HCT116 (cell line): ENCODE measurements at places on chromosomes 2 and 18. TPM values are rescaled to one million over a fixed set of nuclear protein-coding genes. Genes with fewer than 3 reads are reported as not detected.

GRCh38 chr2:39875914-39876267, 96.8 kb upstream of the THUMPD2 start:
- no peak for DNase-seq
- no peaks in the 10 kb centered on the region for H3K27me3 ChIP-seq
- no peaks in the 10 kb centered on the region for H3K4me1 ChIP-seq
- H3K36me3 ChIP-seq: no peaks in the 10 kb centered on the region

- H3K27me3 ChIP-seq: no peaks in the 10 kb centered on the region
- no peak overlapping the region for H3K27ac ChIP-seq
- H3K36me3 ChIP-seq: no peaks in the 10 kb centered on the region
- H3K4me3 ChIP-seq: no peak overlapping the region
- no peak for DNase-seq
- no peaks in the 10 kb centered on the region for H3K4me1 ChIP-seq
Observed at GRCh38 chr18:71707400-71707799, 836.7 kb downstream of the CBLN2 start.

Gene NOSTRIN
- total RNA-seq: 3.1 TPM

Gene ONECUT2
- total RNA-seq: 4.3 TPM

Gene GKN1
- total RNA-seq: not detected

Gene GALR1
- not detected for total RNA-seq

Gene PRKCE
- total RNA-seq: 14.8 TPM

DNA sequence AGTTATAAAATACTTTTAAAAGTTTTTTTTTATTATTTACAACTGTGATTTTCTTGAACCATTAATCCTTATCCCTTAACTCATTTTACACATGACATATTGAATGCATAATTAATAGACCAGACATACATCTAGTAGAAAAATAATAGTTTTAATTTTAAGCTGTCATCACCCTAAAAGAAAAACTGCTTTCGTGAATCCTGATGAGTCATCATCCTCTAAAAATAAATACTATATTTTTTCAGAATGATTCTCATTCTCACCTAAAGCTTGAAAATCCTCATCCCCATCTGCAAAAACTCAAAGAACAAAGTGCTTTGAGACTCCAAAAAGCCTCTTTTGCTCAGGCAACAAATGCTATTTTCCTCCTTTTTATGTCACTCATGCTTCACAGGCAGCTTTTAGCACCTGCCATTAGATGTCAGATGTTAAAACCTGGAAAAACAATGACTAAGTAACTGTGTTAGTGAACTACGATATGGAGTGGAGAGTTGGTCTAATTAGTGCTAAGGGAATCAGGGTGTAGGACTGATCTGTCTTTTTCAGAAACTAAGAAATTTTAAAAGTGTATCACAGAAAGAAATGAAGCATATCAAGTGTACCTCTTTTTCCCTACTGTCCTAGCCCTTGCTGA, 297.6 kb downstream of the TMX3 start:
- no peaks in the 10 kb centered on the region for H3K27me3 ChIP-seq
- DNase-seq: no peak
- no peak overlapping the region for H3K4me3 ChIP-seq
- no peaks in the 10 kb centered on the region for H3K36me3 ChIP-seq
- no peak overlapping the region for H3K27ac ChIP-seq

GRCh38 chr2:215435870-215436704, at the start of gene FN1:
Gene FN1, minus strand, starts transcription at chr2:215436068. Its CDS starts 266 bp downstream, at chr2:215435802.
- DNase-seq: peak; percentile 10
- no peaks in the 10 kb centered on the region for H3K36me3 ChIP-seq

DNA sequence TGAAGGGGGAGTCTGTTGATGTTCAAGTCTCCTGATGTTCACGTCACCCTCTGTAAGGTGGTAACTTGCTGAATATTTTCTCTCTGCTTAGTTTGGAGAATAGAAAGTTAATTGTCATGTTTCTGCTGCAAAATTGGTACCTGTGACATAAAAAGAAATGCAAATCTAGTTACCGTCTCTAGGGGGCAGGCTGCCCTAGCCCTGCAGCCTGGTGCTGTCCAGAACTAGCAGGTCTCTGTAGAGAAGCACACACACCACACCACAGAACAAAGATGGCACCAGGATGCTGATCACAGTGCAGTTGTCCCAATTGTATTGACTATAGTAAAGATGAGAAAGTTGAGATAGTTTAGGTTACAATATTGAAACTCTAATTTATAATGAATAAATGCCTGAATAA, 47.0 kb downstream of the SLC9A4 start:
- no peaks in the 10 kb centered on the region for H3K4me1 ChIP-seq
- H3K27me3 ChIP-seq: no peaks in the 10 kb centered on the region
- no peak overlapping the region for H3K4me3 ChIP-seq
- H3K36me3 ChIP-seq: no peaks in the 10 kb centered on the region
- H3K27ac ChIP-seq: no peak overlapping the region

GRCh38 chr2:198004921-198005829, 200.8 kb downstream of the PLCL1 start:
- peaks cover 8% of the 10 kb centered on the region for H3K27me3 ChIP-seq
- no peaks in the 10 kb centered on the region for H3K4me1 ChIP-seq
- no peaks in the 10 kb centered on the region for H3K36me3 ChIP-seq
- no peak overlapping the region for H3K27ac ChIP-seq
- no peak for DNase-seq
- no peak overlapping the region for H3K4me3 ChIP-seq

Gene POTEC
- total RNA-seq: not detected

Gene FBXO41
- total RNA-seq: 34.9 TPM

DNA sequence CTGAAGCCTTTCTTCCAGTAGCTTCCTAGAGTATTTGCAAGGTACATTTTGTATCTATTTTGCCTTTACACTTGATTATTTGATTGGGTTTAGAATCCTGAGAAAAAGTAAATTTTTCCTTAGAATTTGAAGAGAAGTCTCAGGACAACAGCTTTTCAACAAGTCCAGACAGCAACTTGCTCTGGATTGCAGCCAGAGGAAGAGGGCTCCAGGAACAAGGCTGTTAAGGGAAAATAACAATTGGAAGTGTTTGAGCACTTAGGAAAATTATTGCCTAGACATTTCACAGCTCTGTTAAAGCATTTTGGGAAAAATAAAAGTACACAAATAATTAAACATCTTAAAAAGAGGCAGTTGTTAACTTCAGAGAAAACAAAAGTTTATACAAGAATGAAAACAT, 58.3 kb upstream of the RAPGEF4 start:
- H3K27ac ChIP-seq: no peak overlapping the region
- H3K4me3 ChIP-seq: no peak overlapping the region
- DNase-seq: no peak
- no peaks in the 10 kb centered on the region for H3K4me1 ChIP-seq
- no peaks in the 10 kb centered on the region for H3K27me3 ChIP-seq

DNA sequence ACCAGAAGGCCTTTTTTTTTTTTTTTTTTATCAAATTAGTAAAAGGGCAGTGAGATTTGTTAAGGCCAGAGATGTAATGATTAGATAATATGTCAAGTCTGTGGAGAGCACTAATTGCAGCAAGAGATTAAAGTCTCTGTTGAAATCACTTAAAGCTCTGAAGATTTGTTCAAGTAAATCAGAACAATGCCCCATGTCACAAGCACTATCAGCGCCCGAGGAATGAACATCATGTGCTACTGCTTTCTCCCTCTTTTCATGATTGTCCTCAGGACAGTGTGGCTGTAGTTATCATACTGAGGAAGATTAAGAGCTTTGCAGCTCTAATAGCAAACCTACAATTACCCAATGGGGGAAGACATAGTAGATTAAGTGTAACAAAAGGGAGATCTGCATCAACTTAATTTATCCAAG, 71.1 kb downstream of the TDRD15 start:
- no peak overlapping the region for H3K27ac ChIP-seq
- H3K4me1 ChIP-seq: no peaks in the 10 kb centered on the region
- no peak for DNase-seq
- no peak overlapping the region for H3K4me3 ChIP-seq

GRCh38 chr2:207041786-207042554, 102.7 kb downstream of the CPO start:
- H3K36me3 ChIP-seq: no peaks in the 10 kb centered on the region
- no peak for DNase-seq
- no peak overlapping the region for H3K4me3 ChIP-seq
- H3K4me1 ChIP-seq: no peaks in the 10 kb centered on the region
- H3K27ac ChIP-seq: no peak overlapping the region

- no peaks in the 10 kb centered on the region for H3K4me1 ChIP-seq
- peaks cover 60% of the 10 kb centered on the region for H3K27me3 ChIP-seq
- H3K4me3 ChIP-seq: no peak overlapping the region
- no peak for DNase-seq
- no peaks in the 10 kb centered on the region for H3K36me3 ChIP-seq
Observed at GRCh38 chr2:216737676-216738075, 42.3 kb upstream of the IGFBP5 start.

DNA sequence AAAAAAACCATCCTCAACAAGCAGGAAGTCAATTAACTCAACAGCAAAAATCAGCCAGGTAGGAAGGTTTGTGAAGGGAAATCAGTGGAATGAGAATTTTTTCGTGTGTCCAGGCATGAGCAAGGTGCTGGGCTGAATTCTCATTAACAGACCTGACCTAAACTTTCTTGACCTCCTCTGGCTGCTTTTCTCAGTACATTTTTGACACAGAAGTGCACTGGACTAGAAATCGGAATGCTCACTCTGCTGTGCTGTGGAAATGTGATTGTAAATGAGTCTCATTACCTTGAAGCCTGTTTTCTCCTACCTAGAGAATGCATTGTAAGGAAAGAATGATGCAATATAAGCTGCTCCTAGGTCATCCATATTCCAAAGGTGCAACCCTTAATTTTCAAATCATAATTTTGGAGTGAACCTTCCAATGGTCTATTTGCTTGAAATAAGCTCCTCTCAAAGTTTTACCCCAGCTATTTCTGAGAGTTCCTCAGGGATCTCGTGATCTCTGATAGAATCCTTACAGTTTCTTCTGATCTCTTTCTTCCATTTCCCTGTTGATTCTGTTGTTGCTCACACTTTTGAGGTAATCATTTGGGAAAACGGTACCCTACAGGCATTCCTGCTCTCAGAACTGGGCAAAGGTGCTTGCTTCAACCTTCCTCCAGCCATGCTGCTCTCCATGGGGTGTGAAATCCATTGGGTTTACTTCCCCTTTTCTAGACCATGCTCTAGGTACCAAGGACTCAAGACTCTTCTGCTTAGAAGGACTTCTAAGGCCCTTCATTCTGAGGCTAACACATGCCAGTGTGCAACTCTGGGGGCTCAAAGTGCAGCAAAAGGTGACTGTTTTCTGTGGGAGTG, 104.9 kb upstream of the ITPRID2 start:
- H3K27me3 ChIP-seq: no peaks in the 10 kb centered on the region
- no peak for DNase-seq
- H3K36me3 ChIP-seq: no peaks in the 10 kb centered on the region
- H3K4me3 ChIP-seq: no peak overlapping the region

DNA sequence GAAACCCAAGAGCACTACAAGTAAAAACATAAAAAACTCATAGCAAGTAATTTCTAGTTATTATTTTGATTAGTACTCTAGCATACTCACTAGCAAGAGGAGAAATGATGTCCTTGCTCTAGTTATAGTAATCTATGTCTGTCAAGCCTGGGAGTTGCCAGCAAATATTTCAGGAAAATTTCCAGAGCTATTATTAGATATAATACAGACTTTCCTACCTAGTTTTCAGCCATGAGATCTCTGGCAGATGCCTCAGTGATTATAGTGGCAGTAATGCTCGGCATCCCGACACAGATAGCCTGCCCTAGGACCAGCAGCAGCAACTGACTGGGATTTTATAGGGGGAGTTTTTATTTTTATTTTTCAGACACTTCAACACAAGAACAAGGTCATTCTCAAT, 224.4 kb downstream of the ZNF385B start:
- no peak overlapping the region for H3K4me3 ChIP-seq
- no peaks in the 10 kb centered on the region for H3K27me3 ChIP-seq
- DNase-seq: no peak
- no peaks in the 10 kb centered on the region for H3K36me3 ChIP-seq
- no peaks in the 10 kb centered on the region for H3K4me1 ChIP-seq
- no peak overlapping the region for H3K27ac ChIP-seq

DNA sequence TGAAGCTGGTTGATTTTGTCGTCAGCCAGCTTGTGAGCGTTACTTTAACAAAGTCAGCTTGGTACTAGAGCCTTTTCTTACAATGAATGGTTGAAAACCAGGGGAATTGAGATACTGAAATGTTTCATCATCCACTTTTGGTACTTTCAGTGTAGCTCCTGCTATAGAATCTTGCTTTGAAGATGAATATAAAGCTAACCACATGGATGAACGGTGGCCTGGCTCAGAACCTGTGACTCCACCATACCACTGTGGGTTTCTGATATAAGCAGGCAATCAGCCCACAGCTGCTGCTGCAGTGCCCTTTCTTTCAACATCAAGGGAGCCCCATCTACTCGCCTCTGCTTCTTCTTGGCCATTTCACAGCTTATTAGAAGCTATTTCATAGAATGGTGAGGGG, 53.2 kb upstream of the GPR45 start:
- no peak overlapping the region for H3K4me3 ChIP-seq
- no peaks in the 10 kb centered on the region for H3K27me3 ChIP-seq
- no peaks in the 10 kb centered on the region for H3K36me3 ChIP-seq
- H3K27ac ChIP-seq: no peak overlapping the region
- peaks cover 6% of the 10 kb centered on the region; the same call in 1 of the 2 replicates for H3K4me1 ChIP-seq

Gene HOXD8
- total RNA-seq: 6.0 TPM

DNA sequence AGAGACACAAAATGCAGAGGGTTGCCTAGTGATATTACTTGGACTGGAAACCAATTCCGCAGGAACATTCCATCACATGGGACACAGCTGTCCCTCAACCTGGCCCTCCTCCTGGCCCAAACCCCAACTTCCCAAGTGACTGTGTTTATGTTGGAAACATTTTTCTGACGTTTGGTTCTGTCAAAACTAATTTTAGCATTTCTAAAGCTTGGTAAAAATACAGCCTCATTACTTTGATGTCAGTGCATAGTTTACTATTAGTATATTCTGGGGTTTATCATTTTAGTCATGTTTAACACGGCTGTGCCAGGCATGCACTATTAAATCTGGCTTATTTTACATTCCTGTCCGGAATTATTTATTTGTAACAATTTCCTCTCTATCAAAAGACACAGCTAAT, 69.9 kb downstream of the GLI2 start:
- no peak overlapping the region for H3K4me3 ChIP-seq
- H3K36me3 ChIP-seq: no peaks in the 10 kb centered on the region
- no peak for DNase-seq
- H3K27ac ChIP-seq: no peak overlapping the region
- no peaks in the 10 kb centered on the region for H3K27me3 ChIP-seq
- peaks cover 6% of the 10 kb centered on the region; the same call in 1 of the 2 replicates for H3K4me1 ChIP-seq

Gene CDCA7
- 57.9 TPM for total RNA-seq

DNA sequence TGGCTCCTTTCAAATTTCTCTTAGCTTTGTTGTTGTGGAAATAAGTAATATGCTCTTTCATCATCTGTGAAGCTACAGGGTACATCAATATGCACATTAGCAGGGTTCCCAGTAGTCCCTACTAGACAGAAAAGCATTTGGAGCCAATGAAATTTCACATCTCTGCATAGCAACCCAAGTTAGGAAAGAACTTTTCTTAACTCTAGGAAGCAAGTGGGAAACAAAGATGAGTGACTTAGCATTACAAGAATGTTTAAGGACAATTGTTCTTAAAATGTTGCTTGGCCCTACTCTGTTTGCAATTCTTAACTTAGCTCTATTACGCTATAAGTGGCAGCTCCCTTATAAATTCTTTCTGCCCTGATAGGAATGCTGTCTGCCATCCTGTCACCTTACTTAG, 39.6 kb downstream of the ZEB2 start:
- no peaks in the 10 kb centered on the region for H3K27me3 ChIP-seq
- H3K4me3 ChIP-seq: no peak overlapping the region
- H3K27ac ChIP-seq: no peak overlapping the region
- H3K36me3 ChIP-seq: no peaks in the 10 kb centered on the region
- no peak for DNase-seq
- H3K4me1 ChIP-seq: no peaks in the 10 kb centered on the region

Gene IL1F10
- not detected for total RNA-seq

Gene FER1L5
- 0.91 TPM for total RNA-seq
